ENCODE measurements at places on chromosomes 3 and 15. TPM values are rescaled to one million over a fixed set of nuclear protein-coding genes. Genes with fewer than 3 reads are reported as not detected.

ZDHHC23 gene
- total RNA-seq = 1.0 TPM

DLL4 gene
- 0.07 TPM for total RNA-seq

CTXN2 gene
- not detected for total RNA-seq

CLDN18 gene
- total RNA-seq = not detected

LINGO1 gene
- 0.33 TPM for total RNA-seq

ERC2 gene
- total RNA-seq = 0.10 TPM

NEK11 gene
- total RNA-seq = 6.5 TPM

CSPG5 gene
- 0.26 TPM for total RNA-seq

GOLGA8S gene
- total RNA-seq = 0.10 TPM

A4GNT gene
- not detected for total RNA-seq

PARP15 gene
- total RNA-seq = 0.13 TPM

SEMA7A gene
- total RNA-seq = 20.7 TPM

DZIP1L gene
- total RNA-seq = 25.7 TPM

Data from smooth muscle cell of the pulmonary artery (primary cell).